ENCODE measurements at places on chromosomes 2 and 18.

GRCh38 chr18:14941792-14942191 is 193.8 kb downstream of the ANKRD30B start:
- ATAC-seq: no peak

GRCh38 chr2:224146356-224147160 is 107.5 kb upstream of the SERPINE2 start:
- no peak for ATAC-seq

- peak; percentile 97 for ATAC-seq
These were observed at the start of gene LIMS1 for GRCh38 chr2:108533832-108534583. Gene LIMS1, plus strand, starts transcription at chr2:108534470. Its CDS starts 93 bp downstream, at chr2:108534563.

GRCh38 chr2:123563515-123563914 is 461.6 kb upstream of the CNTNAP5 start:
- no peak for ATAC-seq

DNA sequence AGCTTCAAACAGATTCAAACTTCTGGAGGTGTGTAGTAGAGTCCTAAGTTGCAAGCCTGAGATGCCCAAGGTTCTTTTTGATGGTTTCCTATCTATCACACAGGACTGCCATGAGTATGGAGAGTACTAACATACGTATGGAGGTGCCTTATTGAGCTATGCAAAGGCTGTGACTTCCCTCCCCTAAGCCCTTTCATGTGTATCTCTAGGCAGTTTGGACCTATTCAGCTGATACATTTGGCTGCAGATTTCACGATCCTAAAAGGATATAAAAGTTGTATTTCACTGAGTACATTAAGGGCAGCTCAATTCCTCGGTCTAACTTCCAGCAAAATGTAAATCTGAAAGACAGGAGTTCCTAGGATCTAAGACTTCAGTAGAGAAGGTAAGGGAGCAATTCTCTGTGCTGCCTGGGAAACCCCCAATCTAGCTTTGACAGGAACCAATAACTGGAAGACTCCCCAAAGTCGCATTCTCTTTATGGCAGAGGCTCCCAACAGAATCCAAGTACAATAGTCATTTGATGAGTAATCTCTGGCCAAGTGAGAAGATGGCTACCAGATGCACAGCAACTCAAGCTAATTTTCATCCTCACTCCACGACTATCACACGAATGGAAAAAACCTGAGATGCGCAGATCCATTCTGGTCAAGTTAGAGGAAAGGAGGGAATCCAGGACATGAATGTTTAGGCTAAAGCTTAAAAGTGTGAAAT is 83.8 kb downstream of the ATL2 start:
- no peak for ATAC-seq

DNA sequence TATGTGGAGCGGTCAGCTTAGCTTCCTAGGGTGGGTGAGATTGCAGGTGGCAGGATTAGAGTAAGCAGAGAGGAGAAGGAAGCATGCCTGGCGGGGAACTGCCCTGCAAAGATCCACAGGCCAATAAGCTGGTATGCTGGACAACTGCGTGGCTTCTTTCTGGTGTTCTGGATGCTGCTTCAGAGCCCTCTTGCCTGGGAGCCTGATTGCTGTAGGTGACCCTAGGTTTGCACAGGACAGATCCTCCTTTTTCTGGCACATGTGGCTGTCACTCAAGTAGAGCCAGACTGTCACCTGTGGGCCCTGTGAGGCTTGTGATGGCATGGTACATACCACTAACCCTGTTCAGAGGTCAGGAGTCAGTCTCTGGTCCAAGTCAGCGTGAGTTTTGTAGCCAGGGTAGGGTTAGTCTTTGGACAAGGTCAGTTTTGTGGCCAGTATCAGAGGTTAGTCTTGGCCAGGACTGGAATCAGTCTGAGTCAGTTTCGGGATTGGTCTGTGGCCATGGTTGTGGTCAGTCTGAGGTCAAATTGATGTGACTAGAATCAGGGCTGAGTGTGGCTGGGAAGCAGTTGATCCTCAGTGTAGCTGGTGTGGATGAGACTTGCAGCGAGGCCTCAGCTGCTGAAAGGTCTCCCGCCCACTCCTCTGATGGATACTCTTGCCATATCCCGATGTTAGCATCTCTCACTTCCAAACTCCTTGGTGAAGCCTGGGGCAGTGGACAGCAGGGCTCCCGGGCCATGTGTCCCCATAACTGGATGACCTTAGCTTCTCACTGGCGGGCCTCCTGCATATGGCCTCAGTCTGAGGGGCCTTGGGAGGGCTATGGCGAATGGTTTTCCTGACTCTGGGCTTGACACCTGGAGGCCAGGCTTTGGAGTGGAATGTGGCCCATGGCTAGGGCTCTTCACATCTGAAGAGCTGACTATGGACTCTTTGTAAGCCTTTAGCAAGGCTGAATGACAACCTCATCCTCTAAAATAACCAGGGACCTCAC is 260.5 kb downstream of the DYSF start:
- ATAC-seq: no peak

DNA sequence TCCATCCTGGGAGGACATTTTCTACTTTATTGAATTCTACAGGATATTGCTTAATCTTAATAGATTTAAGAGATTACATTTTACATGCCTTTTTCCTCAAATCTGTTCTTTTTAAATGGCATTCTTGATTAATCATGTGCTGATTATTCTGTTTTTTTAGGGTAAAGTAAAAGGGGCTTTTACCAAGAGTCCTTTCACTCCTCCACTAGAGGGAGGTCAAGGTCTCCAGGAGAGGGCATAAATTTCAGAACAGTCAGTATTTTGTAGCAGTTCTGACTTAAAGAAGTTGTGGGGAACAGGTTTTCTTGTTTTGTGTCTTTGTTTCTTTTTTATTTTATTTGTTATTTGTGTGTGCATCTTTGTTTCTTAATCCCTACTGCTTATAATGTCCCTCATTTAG is 25.4 kb downstream of the WDR75 start:
- ATAC-seq: no peak

- ATAC-seq: peak; percentile 89
These were observed 69.1 kb downstream of the EHD3 start for GRCh38 chr2:31302940-31303563.

GRCh38 chr2:37897511-37897910 is 27.6 kb upstream of the RMDN2 start:
- ATAC-seq: no peak

DNA sequence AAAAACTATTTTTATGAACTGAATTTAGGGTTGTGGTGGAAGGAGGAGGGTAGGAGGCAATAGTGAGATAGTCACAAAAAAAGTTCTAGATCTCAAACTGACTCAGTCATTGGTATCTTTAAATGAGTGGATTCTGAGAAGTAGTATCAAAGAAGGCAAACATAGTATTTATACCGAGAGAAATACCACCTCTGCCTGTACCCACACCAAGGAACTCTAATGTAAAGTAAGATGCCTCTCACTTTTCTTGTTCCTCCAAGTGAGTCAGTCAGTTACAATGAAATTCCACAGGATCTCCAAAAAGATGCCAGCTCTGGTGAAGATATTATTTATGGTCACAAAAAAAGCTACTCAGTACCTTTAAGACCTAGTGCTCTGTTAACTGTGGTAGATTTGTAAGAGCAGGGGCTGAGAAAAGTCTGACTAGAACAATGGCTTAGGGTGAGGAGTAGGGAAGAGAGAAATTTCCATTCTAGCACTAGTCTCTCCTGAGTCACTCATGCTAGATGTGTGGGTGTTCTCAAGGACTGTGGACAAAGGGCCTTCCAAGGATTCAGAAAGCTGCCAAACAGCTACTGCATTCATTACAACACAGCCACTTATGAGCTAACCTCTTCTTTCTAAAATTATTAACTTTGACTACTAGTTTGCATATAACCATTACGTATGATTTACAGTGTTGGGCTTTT is 36.3 kb downstream of the YWHAQ start:
- peak; percentile 96 for ATAC-seq

- ATAC-seq: no peak
These were observed 29.0 kb downstream of the CCDC195 start for GRCh38 chr2:224687156-224687555.
